GM19239 (cell line): ENCODE measurements at places on chromosomes 6 and 20.

- DNase-seq, result no peak
These were observed 88.3 kb downstream of the CD24 start for GRCh38 chr6:106886081-106886843.

GRCh38 chr6:148559848-148560433 is 186.9 kb upstream of the UST start:
- peak; percentile 60 for DNase-seq

GRCh38 chr6:26202201-26202611 is 115.0 kb downstream of the HFE start:
- DNase-seq, result no peak

DNA sequence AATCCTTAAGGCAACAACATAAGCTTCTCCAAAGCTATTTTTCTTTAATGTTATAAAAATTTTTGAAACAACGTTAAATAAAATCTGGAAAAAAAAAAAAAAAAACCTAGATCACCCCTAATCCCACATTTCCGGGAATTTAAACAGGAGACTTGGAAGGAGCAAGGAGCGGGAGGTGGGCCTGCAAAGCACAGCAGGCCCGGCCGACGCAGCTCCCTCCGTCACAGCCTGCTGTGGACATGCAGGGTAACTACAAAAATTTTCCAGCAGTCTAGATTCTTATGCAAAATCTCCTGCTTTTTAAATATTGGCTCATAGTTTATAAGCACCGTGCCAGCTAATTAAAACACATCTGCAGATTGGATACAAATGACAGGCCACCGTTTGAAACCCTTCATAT is 23.5 kb downstream of the FOXF2 start:
- DNase-seq, result no peak

- peak; percentile 76 for DNase-seq
These were observed 39.4 kb upstream of the KCNK16 start for GRCh38 chr6:39361657-39362486.

- no peak for DNase-seq
These were observed 185.1 kb downstream of the PDE7B start for GRCh38 chr6:136036601-136037000.
